ENCODE measurements at places on chromosomes 6 and 20.

- no peak for DNase-seq
These were observed 1.3 kb downstream of the C6orf141 start for GRCh38 chr6:49551866-49552129.

DNA sequence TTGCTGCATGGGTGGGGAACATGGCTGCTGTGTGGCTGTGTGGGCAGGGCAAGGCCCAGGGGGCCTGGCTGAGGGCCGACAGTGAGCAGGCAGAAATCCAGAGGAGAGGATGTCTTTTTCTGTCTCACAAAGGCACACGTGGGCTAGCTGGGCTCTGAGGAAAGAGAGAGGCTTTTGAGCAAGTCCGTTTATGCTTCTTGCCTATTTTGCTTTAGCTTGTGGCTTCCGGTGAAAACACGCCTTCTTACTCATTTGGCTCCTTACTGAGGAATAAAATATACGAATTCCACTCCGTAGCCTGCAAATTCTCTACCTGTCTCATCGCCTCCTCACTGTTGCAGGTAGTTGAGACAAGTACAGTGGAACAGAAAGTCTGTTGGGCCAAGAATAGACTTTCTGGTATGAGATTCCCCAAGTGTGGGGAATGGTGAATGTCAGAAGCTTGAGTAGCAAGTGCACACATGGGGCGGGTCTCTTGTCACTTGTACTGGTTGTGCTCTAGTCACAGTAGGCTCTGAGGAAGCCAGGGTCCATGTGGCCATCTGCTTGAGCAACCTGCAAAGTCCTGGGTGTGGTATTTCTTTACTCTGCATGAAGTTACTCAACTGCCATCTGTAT is 28.4 kb downstream of the WRNIP1 start:
- DNase-seq, result no peak

DNA sequence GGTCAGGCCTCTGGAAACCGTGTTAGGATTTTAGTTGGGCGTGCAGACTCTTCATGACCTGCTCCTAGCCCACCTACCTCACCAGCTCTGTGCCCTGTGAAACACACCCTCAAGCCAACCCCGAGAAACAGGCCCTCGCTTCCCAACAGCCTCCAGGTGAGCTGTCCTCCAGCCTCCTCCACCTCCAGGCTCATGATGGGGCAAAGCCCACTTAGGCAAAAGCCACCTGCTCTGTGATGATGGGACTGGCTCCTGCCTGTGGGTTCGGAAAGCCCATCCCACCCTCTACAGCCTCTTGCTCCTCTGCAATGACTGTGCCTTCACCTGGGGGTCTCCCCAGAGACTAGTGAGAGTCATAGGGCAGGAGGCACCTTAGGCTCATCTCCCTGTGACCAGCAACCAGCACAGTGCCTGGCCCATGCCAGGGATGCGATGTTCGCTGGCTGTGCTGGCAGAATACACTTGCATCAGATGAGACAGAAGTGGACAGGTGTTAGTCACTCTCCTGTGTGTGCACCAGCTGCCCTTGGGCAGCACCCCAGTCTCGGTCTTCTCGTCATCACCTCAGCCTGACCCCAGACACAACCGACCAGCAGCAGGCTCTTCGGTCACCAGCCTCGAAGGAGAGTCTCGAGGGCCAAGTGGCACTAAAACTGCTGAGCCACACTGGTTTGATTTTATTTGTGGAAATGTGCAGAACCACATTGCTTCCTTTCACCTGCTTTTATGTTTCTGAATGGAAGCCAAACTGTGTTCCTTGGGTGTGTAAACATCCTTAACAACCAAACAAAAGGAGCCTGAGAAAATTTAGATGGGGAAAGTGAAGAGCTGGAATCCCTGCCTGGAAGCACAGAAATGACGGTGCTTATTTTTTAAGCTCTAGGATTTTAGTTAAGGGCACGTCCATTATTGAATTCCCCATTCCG is 10.7 kb downstream of the PXDC1 start:
- no peak for DNase-seq

- no peak for DNase-seq
These were observed 30.1 kb downstream of the PIM1 start for GRCh38 chr6:37200085-37200484.

- no peak for DNase-seq
These were observed 32.4 kb upstream of the TIAM2 start for GRCh38 chr6:154962753-154963152.

DNA sequence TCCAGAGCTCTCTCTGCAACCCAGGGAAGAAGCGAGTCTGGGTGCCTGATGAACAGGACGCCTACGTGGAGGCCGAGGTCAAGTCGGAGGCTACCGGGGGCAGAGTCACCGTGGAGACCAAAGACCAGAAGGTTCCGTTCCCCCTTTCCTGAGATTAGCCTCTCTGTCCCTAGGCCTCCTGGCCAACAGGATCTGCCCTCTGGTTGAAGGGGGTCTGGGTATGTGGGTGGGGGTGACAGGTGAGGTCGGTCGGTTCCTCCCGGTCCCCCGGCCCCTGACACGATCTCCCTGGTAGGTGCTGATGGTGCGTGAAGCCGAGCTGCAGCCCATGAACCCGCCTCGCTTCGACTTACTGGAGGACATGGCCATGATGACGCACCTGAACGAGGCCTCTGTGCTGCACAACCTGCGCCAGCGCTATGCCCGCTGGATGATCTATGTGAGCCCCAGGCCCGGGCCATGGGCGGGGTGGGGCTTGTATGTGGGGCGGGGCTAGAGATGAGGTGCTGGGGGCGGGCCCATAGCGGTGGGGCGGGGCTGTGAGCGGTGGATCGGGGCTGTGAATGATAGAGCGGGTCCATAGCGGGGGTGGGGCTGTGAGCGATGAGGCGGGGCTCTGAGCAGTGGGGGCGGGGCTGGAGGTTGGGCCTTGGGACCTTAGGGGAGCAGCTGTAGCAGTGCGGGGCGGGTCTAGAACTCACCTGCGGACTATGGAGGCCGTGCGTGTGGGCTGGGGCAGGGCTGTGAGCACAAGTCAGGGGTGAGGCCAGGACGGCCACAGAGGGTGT is 23.9 kb downstream of the MYH7B start:
- no peak for DNase-seq

GRCh38 chr6:53112871-53113270 is 35.8 kb downstream of the GCM1 start:
- no peak for DNase-seq

GRCh38 chr20:19849341-19850197 is 91.5 kb downstream of the RIN2 start:
- no peak for DNase-seq

DNA sequence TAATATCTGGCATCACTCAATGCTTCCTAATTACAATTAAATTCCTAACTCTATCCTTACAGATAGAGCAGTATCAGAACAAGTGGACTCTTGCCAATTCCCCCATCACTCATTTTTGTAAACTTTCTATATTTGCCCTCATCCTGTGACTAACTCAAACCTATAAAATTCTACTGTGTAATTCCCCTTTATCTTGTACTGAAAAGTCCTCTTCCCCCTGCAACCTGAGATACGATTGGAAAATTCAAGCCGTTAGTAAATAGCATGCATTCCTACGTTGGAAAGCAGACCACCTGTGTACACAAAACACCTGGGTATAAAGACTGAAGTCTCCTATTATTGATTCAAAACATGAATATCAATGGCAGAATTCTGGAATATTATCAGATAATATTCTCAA is 70.4 kb upstream of the KCNQ5 start:
- DNase-seq, result no peak

DNA sequence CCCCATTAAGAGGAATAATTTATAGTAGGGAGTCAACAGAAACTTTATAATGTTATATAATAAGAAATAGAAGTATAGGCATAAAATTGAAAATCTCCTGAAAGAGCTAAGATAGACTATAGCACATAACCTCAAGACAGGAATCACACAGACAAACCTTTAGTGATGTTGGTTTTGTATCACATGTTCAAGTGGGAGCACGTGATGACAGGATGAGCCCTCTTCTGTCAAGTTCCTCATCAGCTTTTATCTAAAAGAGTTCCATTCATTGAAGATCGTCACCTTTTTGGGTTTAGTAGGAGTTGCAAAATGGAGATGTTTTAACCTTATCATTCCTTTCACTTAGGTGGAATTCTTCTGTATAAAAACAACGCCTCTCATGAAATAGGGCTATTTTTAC is 127.0 kb downstream of the MCHR2 start:
- DNase-seq, result no peak

DNA sequence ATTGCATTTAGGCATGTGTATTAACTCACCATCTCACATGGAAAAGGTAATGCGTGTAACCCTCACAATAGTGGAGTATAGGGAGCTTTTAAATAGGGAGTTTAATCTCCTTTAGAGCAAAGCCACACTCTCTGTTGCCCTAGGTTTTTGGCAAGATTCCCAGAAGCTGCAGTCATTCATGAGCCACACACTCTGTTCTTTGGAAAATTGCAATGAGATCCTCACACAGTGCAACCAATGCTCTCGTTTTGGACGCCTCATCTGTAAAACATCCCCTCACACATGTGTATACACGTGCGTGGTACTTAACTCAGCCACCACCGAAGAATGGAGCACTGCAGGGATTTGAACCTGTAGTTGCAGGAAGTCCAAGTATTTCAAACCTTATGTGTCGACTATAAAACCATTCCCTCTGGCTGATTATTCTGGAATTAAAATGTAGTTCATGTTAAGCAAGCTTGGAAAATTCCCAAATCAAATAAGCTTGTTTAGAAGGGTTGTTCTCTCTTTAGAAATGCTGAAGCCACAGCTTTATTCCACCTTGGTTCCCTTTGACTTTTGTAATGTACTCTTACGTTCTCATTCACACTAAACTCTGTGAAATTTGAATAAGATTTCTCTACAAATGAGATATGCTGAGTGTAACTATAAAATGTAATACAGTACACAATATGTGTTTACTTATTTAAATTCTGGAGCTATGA is 489.8 kb upstream of the MANEA start:
- DNase-seq, result peak; percentile 87

GRCh38 chr6:4224067-4224978 is 88.9 kb upstream of the ECI2 start:
- DNase-seq, result no peak

Measured in NCI-H2107 (cell line).